Panc1 (cell line): ENCODE measurements at places on chromosomes 1 and 21. TPM values are rescaled to one million over a fixed set of nuclear protein-coding genes. Genes with fewer than 3 reads are reported as not detected.
A peak's percentile ranks its signal among the peaks of the same experiment; 100 is the strongest.

PALMD gene
- total RNA-seq: 0.05 TPM

ETV3L gene
- not detected for total RNA-seq

DNA sequence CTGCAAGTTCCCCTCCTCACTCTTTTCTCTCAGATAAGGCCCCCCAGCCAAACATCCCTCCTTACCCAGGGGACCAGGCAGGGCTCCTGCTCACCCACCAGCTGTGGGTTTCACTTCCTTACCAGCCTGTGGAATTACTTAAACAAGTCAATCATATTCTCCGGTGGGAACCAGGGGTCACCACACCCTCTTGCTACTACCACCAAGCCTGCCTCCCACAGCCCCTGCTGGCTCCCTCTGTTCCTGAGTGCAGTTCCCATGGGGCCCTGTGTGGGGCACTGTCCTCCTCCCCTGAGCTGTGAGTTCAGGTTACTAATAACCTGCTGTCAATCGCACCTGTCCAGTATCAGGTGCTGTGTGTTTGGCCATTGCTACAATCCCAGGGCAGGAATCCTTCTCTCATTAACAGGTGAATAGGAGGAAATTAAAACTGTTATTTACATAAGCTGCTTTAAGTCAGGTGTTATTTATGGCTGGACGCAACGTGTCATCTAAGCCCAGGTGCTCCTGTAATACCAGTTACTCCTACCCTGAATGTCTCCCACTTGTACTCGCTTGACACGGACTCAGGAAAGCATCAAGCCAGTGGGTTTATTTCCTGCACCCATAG is 53.1 kb upstream of the LBR start:
- H3K27ac ChIP-seq: no peak overlapping the region
- H3K4me1 ChIP-seq: no peaks in the 10 kb centered on the region
- no peaks in the 10 kb centered on the region for H3K27me3 ChIP-seq
- DNase-seq: peak; percentile 33
- H3K4me3 ChIP-seq: no peak overlapping the region

GRCh38 chr1:219805191-219805590 is 123.2 kb downstream of the SLC30A10 start:
- no peaks in the 10 kb centered on the region for H3K36me3 ChIP-seq
- no peak overlapping the region for H3K4me3 ChIP-seq
- no peaks in the 10 kb centered on the region for H3K4me1 ChIP-seq
- H3K27me3 ChIP-seq: no peaks in the 10 kb centered on the region; the same call in none of the 2 replicates
- DNase-seq: no peak

DNA sequence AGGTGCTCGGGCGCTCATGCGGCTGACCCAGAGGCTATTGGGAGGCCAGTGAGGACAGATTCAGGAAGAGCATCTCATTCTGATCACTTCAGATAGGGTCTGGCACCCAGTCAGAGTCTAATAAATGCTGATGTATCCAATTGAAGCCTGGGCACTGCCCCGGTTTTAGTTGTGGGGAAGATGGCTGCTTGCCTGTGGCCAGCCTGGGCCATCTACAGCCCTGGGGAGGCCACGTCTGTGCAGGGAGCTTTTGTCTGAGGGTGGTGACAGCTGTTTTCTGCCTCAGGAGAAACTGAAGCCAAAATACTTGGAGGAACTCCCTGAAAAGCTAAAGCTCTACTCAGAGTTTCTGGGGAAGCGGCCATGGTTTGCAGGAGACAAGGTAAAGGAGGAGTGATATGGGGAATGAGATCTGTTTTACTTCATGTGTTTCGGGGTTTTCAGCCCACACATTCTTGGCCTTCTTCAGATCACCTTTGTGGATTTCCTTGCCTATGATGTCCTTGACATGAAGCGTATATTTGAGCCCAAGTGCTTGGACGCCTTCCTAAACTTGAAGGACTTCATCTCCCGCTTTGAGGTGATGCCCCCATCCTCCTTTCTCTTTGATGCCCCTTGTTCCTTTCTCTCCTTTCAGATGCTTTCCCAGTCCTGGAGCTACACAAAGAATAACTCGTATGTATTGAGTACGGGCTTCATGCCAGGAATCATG is 2.8 kb downstream of the GSTM5 start:
- H3K27ac ChIP-seq: no peak overlapping the region
- H3K4me3 ChIP-seq: no peak overlapping the region
- H3K4me1 ChIP-seq: no peaks in the 10 kb centered on the region
- no peaks in the 10 kb centered on the region for H3K36me3 ChIP-seq
- no peak for DNase-seq

KRTAP12-2 gene
- not detected for total RNA-seq

OXCT2 gene
- total RNA-seq: 1.9 TPM

SAMD11 gene
- 51.8 TPM for total RNA-seq

CHIT1 gene
- total RNA-seq: not detected

DNA sequence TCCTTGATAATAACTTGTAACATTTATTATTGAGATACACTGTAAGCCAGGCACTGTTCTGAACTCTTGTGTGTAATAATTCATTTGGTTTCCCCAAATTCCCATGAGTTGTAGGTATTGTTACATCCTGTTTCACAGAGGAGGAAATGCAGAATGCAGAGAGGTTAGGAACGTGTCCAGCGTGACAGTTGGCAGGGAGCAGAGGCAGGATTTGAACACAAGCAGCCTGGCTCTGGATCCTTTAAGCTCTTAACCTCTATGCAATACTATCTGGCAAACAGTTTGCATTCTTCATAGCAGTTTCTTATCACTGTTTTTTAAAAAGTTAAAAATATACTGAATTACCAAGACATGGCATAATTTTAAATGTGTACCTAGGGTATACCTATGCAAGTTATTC is 30.5 kb downstream of the EEIG2 start:
- H3K27me3 ChIP-seq: no peaks in the 10 kb centered on the region
- H3K4me3 ChIP-seq: no peak overlapping the region
- no peaks in the 10 kb centered on the region for H3K36me3 ChIP-seq
- H3K27ac ChIP-seq: no peak overlapping the region

DNA sequence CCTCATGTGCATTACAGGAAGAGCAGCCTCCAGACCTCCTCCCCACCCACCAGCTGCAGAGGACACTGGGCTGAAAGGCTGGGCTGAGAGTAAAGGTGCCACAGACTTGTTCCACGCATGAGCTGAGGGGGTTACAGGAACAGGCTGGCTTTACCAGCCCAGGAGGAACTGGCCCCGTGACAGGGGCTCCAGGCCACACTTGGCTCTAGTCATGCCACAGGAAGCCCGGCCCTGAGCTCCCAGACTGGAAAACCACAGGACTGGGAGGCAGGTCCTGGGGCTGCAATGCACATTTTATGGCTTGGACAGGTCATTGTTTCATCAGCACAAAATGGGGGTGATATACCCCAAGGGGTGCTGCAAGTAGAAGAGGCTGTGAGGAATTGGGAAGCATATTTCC is 35.6 kb downstream of the GPA33 start:
- no peaks in the 10 kb centered on the region for H3K36me3 ChIP-seq
- no peaks in the 10 kb centered on the region for H3K4me1 ChIP-seq
- no peak for DNase-seq
- H3K4me3 ChIP-seq: no peak overlapping the region

GRCh38 chr1:240801442-240801841 is 189.5 kb upstream of the GREM2 start:
- no peak for DNase-seq
- H3K27ac ChIP-seq: no peak overlapping the region
- H3K4me3 ChIP-seq: no peak overlapping the region
- no peaks in the 10 kb centered on the region for H3K36me3 ChIP-seq

- no peaks in the 10 kb centered on the region for H3K36me3 ChIP-seq
- H3K27ac ChIP-seq: no peak overlapping the region
Measured at GRCh38 chr1:204834752-204835151, 35.9 kb upstream of the NFASC start.

HPCAL4 gene
- 0.21 TPM for total RNA-seq

TRIM62 gene
- total RNA-seq: 7.4 TPM

TSEN15 gene
- total RNA-seq: 31.4 TPM

DNA sequence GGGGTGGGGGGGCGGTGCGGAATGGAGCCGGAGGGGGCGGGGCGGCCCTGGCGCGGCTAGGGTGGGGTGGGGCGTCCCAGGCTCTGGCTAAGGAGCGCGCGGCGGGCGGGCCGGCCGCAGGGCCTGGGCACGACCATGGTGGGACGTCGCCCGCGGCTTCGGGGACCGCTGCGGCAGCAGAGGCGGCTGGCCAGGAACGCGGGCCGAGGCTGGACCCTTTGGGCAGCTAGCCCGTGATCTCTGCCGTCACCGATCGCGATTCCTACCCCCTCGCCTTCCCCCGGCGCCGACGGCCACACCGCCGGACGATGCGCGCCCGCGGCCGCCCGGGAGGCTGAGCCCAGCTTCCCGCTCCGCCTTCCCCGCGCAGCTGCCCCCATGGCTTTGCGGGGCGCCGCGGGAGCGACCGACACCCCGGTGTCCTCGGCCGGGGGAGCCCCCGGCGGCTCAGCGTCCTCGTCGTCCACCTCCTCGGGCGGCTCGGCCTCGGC is at the start of gene MAP3K21:
Gene MAP3K21, plus strand, starts transcription at position 74 of the 491 bp plus-strand sequence. Its CDS starts 305 bp downstream, at position 379.
- H3K27ac ChIP-seq: no peak within 1 kb of the TSS
- peaks cover 3% of the 10 kb centered on the region for H3K4me1 ChIP-seq
- peaks cover 7% of the 10 kb centered on the region for H3K27me3 ChIP-seq
- peaks cover 4% of the 10 kb centered on the region; the same call in 1 of the 2 replicates for H3K36me3 ChIP-seq
- no peak for DNase-seq

CD48 gene
- total RNA-seq: 0.67 TPM

DNA sequence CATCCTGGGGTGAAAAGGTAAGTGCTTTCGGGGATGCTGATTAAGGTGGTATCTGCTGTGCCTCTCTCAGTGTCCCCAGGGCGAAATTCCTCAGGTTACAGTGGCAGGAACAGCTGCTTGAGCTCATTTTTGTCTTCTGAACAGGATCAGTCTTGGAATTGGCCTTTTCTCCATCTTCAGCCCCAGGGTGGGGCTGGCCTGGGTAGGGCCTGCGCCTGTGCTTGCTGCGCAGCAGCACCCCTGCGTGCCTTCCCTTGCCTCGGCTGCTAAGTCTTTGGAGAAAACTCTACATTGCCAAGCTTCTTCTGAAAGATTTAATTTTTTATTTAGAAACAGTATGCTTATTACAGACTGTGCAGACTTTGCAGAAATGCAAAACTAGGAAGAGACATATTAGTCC is 41.7 kb downstream of the ADARB1 start:
- H3K4me1 ChIP-seq: no peaks in the 10 kb centered on the region
- H3K27me3 ChIP-seq: no peaks in the 10 kb centered on the region
- H3K36me3 ChIP-seq: no peaks in the 10 kb centered on the region

PTAFR gene
- total RNA-seq: 0.13 TPM

GRCh38 chr1:226215239-226215638 is 8.2 kb upstream of the MIXL1 start:
- no peaks in the 10 kb centered on the region for H3K4me1 ChIP-seq
- H3K27me3 ChIP-seq: no peaks in the 10 kb centered on the region
- no peaks in the 10 kb centered on the region for H3K36me3 ChIP-seq
- no peak overlapping the region for H3K27ac ChIP-seq

GRCh38 chr1:30607723-30608122 is 115.7 kb downstream of the MATN1 start:
- DNase-seq: no peak
- peaks cover 2% of the 10 kb centered on the region for H3K27me3 ChIP-seq
- H3K4me1 ChIP-seq: no peaks in the 10 kb centered on the region
- H3K27ac ChIP-seq: no peak overlapping the region

ADAMTS4 gene
- total RNA-seq: 0.26 TPM

- no peaks in the 10 kb centered on the region for H3K36me3 ChIP-seq
- H3K4me1 ChIP-seq: no peaks in the 10 kb centered on the region
- DNase-seq: no peak
Measured at GRCh38 chr21:15252431-15252830, 187.6 kb upstream of the NRIP1 start.

DNA sequence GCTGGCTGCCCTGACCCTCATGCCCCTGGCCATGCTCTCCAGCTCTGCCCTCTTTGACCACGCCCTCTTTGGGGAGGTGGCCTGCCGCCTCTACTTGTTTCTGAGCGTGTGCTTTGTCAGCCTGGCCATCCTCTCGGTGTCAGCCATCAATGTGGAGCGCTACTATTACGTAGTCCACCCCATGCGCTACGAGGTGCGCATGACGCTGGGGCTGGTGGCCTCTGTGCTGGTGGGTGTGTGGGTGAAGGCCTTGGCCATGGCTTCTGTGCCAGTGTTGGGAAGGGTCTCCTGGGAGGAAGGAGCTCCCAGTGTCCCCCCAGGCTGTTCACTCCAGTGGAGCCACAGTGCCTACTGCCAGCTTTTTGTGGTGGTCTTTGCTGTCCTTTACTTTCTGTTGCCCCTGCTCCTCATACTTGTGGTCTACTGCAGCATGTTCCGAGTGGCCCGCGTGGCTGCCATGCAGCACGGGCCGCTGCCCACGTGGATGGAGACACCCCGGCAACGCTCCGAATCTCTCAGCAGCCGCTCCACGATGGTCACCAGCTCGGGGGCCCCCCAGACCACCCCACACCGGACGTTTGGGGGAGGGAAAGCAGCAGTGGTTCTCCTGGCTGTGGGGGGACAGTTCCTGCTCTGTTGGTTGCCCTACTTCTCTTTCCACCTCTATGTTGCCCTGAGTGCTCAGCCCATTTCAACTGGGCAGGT is 3.8 kb downstream of the GPR61 start:
- H3K36me3 ChIP-seq: peaks cover 4% of the 10 kb centered on the region; the same call in 1 of the 2 replicates
- no peak overlapping the region for H3K4me3 ChIP-seq
- no peak overlapping the region for H3K27ac ChIP-seq

GRCh38 chr1:84311296-84311695 is 9.8 kb downstream of the SAMD13 start:
- H3K4me1 ChIP-seq: no peaks in the 10 kb centered on the region
- H3K36me3 ChIP-seq: no peaks in the 10 kb centered on the region
- no peak overlapping the region for H3K4me3 ChIP-seq
- no peaks in the 10 kb centered on the region for H3K27me3 ChIP-seq
- no peak for DNase-seq
- no peak overlapping the region for H3K27ac ChIP-seq

DNA sequence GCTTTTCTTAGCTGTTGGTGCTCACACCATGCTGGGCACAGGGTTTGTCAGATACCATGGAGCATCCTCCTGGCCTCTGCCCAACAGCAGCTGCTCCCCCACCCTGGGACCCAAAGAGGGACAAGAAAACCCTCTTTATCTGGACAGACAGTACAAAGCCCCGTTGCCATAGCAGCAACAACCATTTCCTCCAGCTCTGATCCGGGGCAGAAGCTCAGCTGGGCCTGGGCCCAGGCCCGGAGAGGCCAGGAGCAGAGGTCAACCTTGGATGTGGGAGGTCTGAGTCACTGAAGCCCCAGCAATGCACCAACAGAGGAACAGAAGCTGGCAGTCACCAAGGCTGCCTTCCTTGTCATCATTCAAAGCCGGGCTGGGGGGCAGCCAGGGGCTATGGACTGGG is 228.4 kb upstream of the POU3F1 start:
- no peak for DNase-seq
- no peak overlapping the region for H3K27ac ChIP-seq
- H3K27me3 ChIP-seq: peaks cover 4% of the 10 kb centered on the region; the same call in 1 of the 2 replicates
- H3K36me3 ChIP-seq: no peaks in the 10 kb centered on the region
- H3K4me1 ChIP-seq: no peaks in the 10 kb centered on the region

DNA sequence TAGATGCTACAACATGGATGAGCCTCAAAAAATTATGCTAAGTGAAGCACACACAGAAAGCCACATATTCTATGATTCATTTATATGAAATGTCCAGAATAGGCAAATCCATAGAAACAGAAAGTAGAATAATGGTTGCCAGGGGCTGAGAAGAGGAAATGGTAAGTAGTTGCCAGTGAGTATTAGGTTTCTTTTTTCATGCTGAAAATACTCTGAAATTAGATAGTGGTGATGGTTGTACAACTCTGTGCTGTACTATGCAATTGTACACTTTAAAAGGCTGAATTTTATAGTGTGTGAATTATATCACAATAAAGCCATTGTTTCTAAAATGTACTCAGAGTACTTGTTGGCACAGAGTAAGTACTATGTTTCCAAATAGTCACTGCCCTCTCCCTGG is 15.5 kb upstream of the GFI1 start:
- no peak overlapping the region for H3K27ac ChIP-seq
- H3K4me3 ChIP-seq: no peak overlapping the region
- H3K36me3 ChIP-seq: no peaks in the 10 kb centered on the region
- DNase-seq: no peak
- no peaks in the 10 kb centered on the region; the same call in 1 of the 2 replicates for H3K4me1 ChIP-seq
